ENCODE measurements at places on chromosomes 7 and 10.

GRCh38 chr7:825386-825785 lies 6.9 kb upstream of the SUN1 start:
- DNase-seq: peak; percentile 76

DNA sequence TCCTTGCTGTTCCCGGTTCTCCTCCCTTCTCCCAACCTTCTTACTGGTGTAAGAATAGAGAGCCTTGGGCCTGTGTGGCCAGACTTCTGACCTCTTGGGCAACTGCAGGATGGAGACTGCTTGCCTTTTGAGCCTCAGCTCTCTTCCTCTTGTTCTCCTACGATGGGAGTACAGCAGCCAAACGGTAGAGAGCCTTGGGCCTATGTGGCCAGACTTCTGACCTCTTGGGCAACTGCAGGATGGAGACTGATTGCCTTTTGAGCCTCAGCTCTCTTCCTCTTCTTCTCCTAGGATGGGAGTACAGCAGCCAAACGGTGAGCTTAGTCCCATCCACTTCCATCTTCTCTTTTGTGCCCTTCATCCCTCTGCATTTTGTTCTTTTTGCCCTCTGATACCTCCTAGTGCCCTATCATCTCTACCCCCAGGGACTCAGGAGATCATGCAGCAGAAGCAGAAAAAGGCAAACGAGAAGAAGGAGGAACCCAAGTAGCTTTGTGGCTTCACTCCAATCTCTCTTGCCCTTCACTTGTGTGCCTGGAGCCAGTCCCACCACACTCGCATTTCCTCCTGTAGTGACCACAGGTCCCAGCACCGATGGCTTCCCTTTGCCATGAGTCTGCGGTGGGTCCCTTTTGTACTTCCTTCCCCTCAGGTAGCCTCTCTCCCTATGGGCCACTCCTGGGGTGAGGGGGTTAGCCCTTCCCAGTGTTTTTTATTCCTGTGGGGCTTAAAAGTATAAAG lies 15.3 kb downstream of the SLC25A13 start:
- DNase-seq: no peak

DNA sequence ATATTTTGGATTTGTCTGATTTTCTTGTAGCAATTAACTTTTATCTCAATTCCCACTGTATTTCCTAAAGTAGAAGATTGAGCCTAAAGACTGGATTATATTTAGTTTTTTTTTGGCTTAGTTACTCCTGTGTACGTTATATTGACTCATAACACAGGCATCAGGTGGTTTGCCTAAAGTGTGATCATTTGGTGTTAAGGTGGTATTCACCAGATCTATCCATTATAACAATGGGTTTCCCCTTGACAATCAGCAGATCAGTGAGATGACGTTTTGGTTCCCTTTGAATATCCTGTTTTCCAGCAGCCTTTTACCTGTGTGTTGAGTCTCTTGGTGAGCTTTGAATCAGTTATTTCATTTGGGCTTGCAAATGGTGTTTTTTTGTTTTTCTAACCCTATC lies 18.1 kb downstream of the MAPK8 start:
- no peak for DNase-seq

- DNase-seq: no peak
Measured at GRCh38 chr10:117519286-117519685, 23.3 kb upstream of the EMX2 start.

DNA sequence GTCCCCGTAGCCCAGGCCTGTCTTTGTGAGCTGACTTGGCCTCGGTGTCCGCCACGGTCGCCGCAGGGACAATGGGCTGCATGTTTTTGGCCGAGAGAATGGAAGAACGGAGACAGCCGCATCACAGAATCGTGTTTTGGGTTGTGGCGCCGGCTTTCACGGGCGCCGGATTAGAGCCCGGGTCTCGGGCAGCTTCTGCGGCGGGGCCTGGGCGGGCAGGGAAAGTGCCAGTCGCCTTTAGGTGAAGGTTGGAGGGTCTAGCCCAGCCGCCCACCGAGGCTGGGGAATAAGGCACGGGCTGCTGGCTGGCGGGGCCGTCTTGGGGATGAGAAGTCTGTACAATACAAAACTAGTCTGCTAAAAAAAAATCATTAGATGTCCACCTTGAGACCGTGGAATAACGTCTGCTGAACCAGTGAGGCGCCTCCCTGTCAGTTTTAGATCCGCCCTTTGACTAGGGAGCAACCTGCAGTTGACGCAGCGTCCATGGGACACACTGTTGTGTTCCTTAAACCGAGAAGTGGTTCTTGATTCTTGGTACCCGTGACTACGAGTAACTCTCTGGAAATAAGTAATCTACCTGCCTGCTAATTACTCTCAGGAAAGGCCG lies 577 bp downstream of the DNAJB9 start:
- peak; percentile 29 for DNase-seq
